ENCODE measurements at places on chromosomes 1 and 21. TPM values are rescaled to one million over a fixed set of nuclear protein-coding genes. Genes with fewer than 3 reads are reported as not detected.

DNA sequence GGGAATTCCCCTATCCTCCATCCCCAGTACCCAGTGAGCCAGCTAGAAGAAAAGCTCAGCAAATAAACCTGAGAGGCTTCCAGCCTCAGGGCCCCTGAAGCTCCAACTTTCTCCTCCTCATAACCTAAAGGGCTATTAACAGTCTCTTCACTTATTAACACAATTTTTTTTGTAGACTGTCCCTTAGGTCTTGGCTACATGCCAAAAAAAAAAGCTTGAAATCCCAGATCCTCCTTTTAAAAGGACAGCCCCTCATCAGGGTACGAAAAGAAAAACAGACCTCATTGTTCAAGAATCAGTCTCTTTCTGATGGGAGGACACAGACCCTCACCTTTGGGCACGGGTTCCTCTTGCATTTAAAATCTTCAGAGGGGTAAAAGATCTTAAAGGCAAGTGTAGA is 72.8 kb upstream of the CD1D start:
- no peak overlapping the region for H3K27ac ChIP-seq
- DNase-seq: no peak
- peaks cover under 1% of the 10 kb centered on the region for H3K36me3 ChIP-seq
- H3K4me3 ChIP-seq: no peak overlapping the region
- H3K4me1 ChIP-seq: peaks cover 1% of the 10 kb centered on the region

DNA sequence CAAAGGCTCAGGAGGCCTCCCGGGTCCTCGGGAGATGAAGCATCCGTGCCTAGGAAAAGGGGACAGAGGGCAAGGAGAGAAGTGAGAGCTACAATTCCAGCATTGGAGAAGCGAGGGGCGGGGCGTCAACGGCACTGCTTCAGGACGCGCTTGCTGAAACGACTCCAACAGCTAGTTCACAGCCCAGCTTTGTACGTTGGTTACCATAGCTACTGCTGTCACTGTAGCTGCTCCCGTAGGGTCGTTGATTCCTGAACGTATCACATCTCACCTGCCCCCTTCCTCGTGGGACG is 63.1 kb downstream of the TOR1AIP2 start:
- no peak for DNase-seq
- no peaks in the 10 kb centered on the region for H3K36me3 ChIP-seq
- peak overlapping the region; percentile 79 for H3K4me3 ChIP-seq
- peaks cover 5% of the 10 kb centered on the region for H3K27me3 ChIP-seq
- peaks cover 16% of the 10 kb centered on the region for H3K4me1 ChIP-seq
- no peak overlapping the region for H3K27ac ChIP-seq

RIMKLA gene
- total RNA-seq: 3.1 TPM

GRCh38 chr1:205580140-205580922 is 51.5 kb downstream of the ELK4 start:
- DNase-seq: no peak
- peaks cover 13% of the 10 kb centered on the region for H3K27me3 ChIP-seq
- H3K4me1 ChIP-seq: no peaks in the 10 kb centered on the region
- no peak overlapping the region for H3K27ac ChIP-seq

DNA sequence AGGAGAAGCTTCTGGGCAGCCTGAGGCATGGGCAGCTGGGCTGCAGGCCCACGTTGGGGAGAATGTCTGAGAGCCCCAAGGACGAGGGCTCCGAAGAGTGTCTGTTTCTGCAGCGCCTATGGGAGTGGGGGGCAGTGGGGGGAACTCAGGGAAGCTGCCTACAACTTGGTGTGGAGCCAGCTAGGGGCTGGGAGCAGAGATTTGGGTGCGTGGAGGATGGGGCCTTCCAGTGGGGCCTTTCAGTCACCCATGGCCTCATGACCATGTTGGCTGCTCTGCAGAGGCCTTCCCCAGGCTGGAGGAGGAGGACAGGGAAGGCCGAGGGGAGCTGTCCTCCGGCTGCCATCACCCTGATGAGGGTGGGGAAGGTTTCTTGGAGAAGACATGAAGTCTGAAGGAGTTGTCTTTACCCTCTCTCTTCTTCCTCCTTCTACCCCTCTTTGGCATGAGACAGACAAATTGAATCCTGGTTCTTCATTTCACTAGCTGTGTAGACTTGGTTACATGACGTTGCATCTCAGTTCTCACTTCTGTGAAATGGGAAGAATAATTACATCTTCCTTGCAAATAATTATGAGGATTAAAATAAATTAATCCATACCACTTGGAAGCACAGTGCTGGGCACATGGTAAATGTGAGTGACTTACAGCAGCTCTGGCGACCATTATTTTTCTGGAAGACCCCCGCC is 8.3 kb downstream of the PPFIA4 start:
- H3K27ac ChIP-seq: no peak overlapping the region
- H3K36me3 ChIP-seq: peaks cover 4% of the 10 kb centered on the region
- no peak for DNase-seq
- no peaks in the 10 kb centered on the region for H3K27me3 ChIP-seq

LRRC7 gene
- total RNA-seq: not detected

GRCh38 chr1:246784621-246785493 is 60.6 kb downstream of the SCCPDH start:
- H3K4me3 ChIP-seq: no peak overlapping the region
- no peaks in the 10 kb centered on the region for H3K27me3 ChIP-seq
- no peak for DNase-seq
- H3K27ac ChIP-seq: no peak overlapping the region
- H3K36me3 ChIP-seq: peaks cover 2% of the 10 kb centered on the region
- peaks cover 2% of the 10 kb centered on the region for H3K4me1 ChIP-seq

DNA sequence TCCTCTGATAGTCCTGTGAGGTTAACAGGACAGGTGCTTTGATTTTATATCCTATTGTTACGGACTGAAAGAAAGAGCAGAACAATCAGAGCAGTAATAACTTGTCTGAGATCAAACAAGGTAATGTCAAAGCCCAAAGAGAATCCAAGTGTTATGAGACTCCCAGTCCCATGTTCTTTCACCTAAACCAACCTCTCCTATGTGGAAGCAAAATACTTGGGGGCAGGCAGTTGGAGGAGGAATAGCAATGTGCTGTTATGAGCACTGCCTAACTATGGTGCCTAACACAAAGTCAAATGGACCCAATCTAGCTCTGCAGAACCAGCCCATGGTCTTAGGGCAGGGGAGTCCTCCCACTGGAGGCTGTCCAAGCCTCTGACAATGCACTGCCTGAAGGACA is 28.1 kb downstream of the ACBD3 start:
- H3K27me3 ChIP-seq: no peaks in the 10 kb centered on the region
- no peak overlapping the region for H3K4me3 ChIP-seq
- H3K36me3 ChIP-seq: peaks cover 54% of the 10 kb centered on the region
- peaks cover 25% of the 10 kb centered on the region for H3K4me1 ChIP-seq
- DNase-seq: no peak

DNA sequence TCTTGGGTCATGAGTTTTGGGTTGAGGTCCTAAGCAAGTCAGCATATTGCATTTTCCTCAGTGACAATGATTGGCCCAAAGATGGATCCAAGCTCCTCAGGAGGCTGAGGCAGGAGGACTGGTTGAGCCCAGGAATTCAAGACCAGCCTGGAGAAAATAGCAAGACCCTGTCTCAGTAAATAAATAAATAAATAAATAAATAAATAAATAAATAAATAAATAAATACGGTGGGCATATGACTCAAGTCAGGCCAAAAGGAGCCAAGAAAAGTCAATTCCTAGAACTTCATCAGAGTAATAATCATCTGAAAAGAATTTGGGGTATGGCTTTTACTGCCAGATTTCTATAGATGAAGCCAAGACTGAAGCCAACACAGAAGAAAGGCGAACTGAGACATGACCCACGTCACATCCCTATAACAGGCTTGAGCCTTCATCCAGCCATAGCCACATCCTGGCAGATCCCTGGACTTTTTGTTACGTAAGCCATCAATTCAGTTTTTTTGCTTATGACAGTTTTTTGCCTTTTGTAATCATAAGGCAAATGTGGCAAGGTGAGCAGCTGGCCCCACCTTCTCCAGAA is 88.5 kb upstream of the NFASC start:
- H3K27ac ChIP-seq: no peak overlapping the region
- no peaks in the 10 kb centered on the region for H3K4me1 ChIP-seq
- no peak for DNase-seq
- no peak overlapping the region for H3K4me3 ChIP-seq
- H3K36me3 ChIP-seq: no peaks in the 10 kb centered on the region
- H3K27me3 ChIP-seq: peaks cover 40% of the 10 kb centered on the region

GRCh38 chr1:219661464-219662092 is 48.7 kb upstream of the ZC3H11B start:
- DNase-seq: no peak
- no peak overlapping the region for H3K27ac ChIP-seq
- no peak overlapping the region for H3K4me3 ChIP-seq
- peaks cover 4% of the 10 kb centered on the region for H3K27me3 ChIP-seq
- no peaks in the 10 kb centered on the region for H3K36me3 ChIP-seq

DNA sequence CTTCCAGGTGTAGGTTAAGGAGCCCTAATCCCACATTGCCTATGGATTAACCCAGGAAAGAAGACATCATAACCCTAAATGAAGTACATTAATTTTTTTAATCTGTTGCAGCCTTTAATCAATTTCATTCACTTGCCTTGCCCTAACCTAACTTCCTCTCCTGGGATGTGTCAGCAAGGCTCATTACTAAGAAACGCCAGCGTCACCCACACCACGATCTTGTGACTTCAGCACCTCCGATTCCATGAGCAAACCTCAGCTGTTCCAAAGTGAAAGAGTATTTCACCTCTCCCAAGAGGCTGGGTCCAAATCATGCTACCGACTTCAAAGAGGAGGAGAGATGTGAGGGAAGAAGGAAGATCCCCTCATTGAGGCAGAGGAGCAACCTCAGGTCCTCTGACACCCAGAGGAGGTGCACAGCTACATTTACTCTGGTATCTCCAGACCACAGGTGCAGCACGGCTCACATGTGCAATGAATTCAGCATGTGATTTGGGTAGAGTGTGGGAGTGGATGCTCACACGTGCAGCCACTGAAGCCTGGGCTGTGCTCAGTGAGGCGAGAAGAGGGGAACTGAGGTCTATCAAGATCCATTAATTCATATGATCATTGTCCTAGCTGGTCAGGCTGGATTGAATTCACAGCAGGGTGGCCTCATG is 134.1 kb downstream of the SLC30A10 start:
- no peak overlapping the region for H3K27ac ChIP-seq
- H3K27me3 ChIP-seq: no peaks in the 10 kb centered on the region
- H3K4me3 ChIP-seq: no peak overlapping the region
- DNase-seq: no peak
- H3K36me3 ChIP-seq: no peaks in the 10 kb centered on the region

DNA sequence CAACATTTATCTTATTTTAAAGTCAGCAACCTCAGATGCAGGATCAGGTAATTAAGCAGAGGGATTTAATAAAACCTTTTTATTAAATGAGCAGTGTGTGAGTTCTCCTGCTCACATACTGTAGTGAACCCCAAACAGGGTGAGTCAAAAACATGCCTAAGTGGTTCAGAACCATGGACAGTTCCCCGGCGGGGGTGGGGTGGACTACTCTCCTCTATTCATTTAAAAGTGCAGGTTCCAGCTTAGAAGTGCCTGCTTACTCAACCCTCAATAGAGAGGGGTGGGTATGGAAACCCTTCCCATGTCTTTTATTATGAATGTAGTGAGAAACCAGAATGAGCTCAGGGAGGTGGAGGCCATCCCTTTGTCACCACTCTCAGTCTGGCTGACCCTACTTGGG is 397.9 kb downstream of the HHAT start:
- H3K27me3 ChIP-seq: peaks cover 1% of the 10 kb centered on the region
- H3K4me3 ChIP-seq: no peak overlapping the region
- H3K27ac ChIP-seq: no peak overlapping the region
- peaks cover 2% of the 10 kb centered on the region for H3K4me1 ChIP-seq

- H3K4me3 ChIP-seq: no peak overlapping the region
- no peak overlapping the region for H3K27ac ChIP-seq
- peaks cover 84% of the 10 kb centered on the region for H3K36me3 ChIP-seq
- peaks cover 11% of the 10 kb centered on the region for H3K4me1 ChIP-seq
Measured at GRCh38 chr1:183548116-183548515, 42.1 kb downstream of the NCF2 start.

Measured in activated CD4-positive, alpha-beta memory T cell treated with anti-CD3 and anti-CD28 coated beads, Interleukin-2, amount 10 ng/mL, durations not matched to agents 7 days and 5 days (primary cell).